Right cardiac atrium (tissue), 5 donors: ENCODE measurements at places on chromosomes 7 and 10. TPM values are rescaled to one million over a fixed set of nuclear protein-coding genes. Genes with fewer than 3 reads are reported as not detected.

DNA sequence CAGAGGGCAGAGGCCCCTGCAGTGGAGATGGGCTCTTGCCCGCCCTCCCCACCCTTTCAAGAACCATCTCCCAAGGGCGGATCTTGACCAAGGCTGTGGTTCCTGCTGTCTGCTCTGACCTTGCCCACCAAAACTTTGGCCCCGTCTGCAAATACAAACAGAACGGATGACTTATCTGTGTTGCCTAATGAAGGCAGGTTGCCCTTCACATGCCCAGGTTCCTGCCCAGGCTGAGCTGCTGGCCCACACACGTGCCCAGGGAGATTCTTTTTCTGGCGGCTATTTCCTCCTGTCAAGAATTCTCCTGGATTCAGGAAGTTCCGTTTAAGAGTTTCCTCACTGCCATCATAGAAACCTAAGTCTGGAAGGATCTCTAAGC lies 78.3 kb downstream of the PROSER2 start:
- no peak for DNase-seq

- DNase-seq = peak; percentile 62
Observed at GRCh38 chr7:77245015-77245755, 45.6 kb upstream of the FGL2 start.

DNA sequence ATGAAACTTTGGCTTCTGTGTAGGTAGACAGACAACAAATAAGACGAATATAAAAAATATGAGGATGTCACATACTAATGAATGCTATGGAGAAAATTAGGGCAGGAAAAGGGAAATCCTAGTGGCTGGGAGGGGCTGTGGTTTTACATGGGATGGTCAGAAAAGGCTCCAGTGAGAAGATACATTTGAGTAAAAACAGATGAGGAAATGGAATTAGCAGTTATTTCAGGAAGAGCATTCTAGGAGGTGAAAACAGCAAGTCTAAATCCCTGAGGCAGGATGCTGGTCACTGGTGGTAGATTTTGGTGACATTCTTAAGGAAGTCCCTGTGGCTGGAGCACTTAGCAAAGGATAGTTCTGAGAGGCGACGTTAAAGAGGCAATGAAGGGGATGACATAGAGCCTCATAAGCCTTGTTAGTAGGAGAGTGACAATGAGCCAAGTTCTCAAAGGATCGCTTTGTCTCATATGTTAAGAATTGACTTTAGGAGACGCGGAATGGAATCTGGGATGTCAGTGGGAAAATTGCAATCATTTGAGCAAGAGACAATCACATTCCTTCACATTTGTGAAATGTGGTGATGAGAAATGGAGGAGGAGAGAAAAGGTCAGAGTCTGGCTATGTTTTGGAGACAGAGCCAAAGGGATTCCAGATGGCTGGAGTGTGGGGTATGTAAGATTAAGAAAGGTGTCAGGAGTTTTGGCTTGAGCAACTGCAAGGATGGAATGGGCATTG lies 384.7 kb upstream of the FZD8 start:
- DNase-seq = no peak

IGFBP3 gene
- 96.5 TPM for total RNA-seq

- DNase-seq = no peak
Observed at GRCh38 chr7:117777335-117778142, 95.7 kb downstream of the CTTNBP2 start.

DNA sequence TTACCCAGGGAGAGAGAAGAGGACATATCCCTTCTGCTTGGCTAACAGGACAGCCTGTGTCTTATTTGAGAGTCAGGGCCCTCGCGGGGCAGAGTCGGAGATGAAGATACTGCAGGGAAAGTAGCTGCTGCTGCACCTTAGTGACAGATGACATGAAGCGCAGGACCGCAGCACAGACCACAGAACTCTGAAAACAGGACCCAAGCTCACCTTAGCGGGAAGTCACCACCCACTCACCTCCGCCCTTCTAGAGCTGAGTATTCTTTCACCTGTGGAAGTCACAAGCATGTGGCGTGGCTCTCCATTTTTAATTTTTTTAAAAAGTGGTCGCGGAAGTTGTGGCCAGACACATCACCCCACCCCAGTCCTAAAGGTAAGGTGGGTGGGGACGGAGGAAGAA lies 191.4 kb downstream of the FAM107B start:
- DNase-seq = no peak

SH2D4B gene
- not detected for total RNA-seq

GRCh38 chr10:18797286-18797685 lies 138.1 kb downstream of the ARL5B start:
- no peak for DNase-seq

DNA sequence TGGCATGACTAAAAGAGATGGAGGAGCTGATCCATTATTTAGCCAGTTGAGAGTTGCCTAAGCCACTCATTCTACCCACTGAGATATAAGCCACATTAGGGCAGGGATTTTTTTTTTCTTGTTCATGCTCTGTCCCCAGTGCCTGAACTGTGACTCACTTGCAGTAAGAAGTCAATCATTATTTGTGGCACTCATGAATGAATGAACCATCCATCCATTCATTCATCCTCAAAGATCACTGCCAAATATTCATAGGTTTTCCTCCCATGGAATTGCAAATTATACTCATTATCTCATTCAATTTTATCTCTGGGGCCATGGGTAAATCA lies 22.8 kb upstream of the ARID5B start:
- no peak for DNase-seq
